Type B pancreatic cell (in vitro differentiated cells): ENCODE measurements at places on chromosomes 6 and 20.

- H3K36me3 ChIP-seq: peaks cover 11% of the 10 kb centered on the region
- peaks cover 2% of the 10 kb centered on the region for H3K4me1 ChIP-seq
- no peaks in the 10 kb centered on the region for H3K27me3 ChIP-seq
- H3K4me3 ChIP-seq: no peak overlapping the region
Measured at GRCh38 chr6:125853756-125854155, 63.0 kb downstream of the NCOA7 start.

- peak overlapping the region; percentile 40 for H3K27ac ChIP-seq
- peaks cover 7% of the 10 kb centered on the region for H3K4me1 ChIP-seq
- H3K27me3 ChIP-seq: peaks cover 16% of the 10 kb centered on the region
- H3K4me3 ChIP-seq: no peak overlapping the region
- DNase-seq: no peak
- no peaks in the 10 kb centered on the region for H3K36me3 ChIP-seq
Measured at GRCh38 chr6:11343963-11344723, 111.7 kb upstream of the NEDD9 start.

DNA sequence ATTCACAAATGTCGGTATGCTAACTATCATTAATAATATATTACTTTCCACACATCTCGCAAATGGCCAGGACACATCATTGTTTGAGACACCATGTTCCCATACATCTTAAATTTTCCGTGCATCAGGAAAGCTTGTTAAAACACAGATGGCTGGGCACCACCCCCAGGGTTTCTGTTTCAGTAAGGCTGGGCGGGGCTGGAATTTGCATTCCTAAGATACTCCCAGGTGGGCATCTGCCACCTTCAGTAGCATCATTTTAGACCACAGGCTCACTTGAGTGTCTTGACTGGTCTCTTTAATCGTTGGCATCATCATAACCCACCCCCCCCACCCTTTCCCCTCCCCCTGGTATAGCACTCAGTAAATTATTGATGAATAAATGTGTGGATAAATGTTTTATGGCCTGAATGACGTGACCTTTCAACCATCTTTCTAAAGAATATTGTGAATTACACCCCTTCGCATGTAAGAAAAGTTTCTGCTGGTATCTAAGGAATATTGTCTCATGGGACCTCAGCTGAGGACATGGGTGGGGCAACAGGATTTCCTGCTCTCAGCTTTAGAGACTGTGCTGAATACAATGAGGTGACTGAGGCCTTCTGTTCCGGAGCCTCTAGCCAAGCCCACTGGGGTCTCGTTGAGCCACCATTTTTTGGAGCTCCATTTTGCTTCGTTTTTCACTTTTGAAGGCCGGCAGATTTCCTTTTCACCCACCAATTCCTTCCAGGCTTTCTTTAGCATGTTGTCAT lies 124.1 kb upstream of the NEDD9 start:
- no peak for DNase-seq
- no peaks in the 10 kb centered on the region for H3K36me3 ChIP-seq
- H3K4me3 ChIP-seq: no peak overlapping the region
- H3K27ac ChIP-seq: peak overlapping the region; percentile 95
- H3K27me3 ChIP-seq: peaks cover 8% of the 10 kb centered on the region
- H3K4me1 ChIP-seq: peaks cover 22% of the 10 kb centered on the region

DNA sequence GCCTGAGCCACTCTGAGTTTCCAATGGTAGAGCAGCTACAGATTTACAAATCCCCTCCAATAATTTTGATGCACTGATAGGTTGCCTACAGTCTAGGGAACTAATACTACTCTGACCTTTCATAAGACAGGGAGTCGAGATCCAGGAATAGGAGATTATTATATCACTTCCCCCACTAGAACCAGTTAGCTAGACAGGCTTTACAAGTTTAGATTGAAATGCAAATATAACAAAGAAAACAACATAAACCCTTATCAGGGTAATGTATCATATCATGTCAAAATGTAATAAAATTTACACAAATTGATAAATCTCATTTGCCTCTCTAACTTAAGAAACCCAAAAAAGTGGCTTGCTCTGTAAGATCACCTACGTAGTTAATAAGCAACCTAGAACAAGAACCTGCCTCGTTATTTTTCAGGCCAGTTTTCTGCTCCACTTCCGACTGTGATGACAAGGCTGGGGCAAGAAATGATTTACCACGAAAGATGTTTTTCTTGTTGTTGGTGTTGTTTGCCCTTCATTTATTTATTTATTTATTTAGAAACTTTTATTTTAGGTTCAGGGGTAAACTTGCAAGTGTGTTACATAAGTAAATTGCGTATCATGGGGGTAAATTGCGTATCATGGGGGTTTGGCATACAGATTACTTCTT lies 504.2 kb upstream of the ID4 start:
- no peak overlapping the region for H3K27ac ChIP-seq
- DNase-seq: no peak
- H3K4me1 ChIP-seq: no peaks in the 10 kb centered on the region
- no peaks in the 10 kb centered on the region for H3K36me3 ChIP-seq
- no peak overlapping the region for H3K4me3 ChIP-seq

DNA sequence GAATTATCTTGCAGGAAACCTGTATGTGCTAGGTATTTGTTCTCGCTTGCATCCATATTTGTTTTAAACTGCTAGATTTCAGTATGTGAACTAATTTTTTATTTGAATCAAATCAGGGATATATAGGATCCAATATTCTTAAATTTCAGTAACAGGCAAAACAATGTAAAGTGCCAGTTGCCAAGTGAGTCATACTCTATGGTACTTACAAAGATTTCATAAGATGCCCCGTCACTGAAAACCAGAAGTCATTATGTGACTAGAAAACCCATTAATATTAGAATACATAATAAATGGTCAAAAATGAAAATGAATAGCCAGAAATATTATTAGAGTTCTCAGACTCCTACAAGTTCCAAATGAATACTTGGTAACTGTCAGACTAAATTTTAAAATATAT lies 481.2 kb downstream of the TFAP2A start:
- DNase-seq: no peak
- H3K36me3 ChIP-seq: no peaks in the 10 kb centered on the region
- no peak overlapping the region for H3K27ac ChIP-seq
- no peaks in the 10 kb centered on the region for H3K27me3 ChIP-seq
- H3K4me1 ChIP-seq: peaks cover 14% of the 10 kb centered on the region
- H3K4me3 ChIP-seq: no peak overlapping the region

GRCh38 chr20:37522260-37523011 lies 1.4 kb downstream of the NNAT start:
- H3K4me1 ChIP-seq: peaks cover 62% of the 10 kb centered on the region
- no peak overlapping the region for H3K27ac ChIP-seq
- peaks cover 38% of the 10 kb centered on the region for H3K36me3 ChIP-seq
- peak overlapping the region; percentile 64 for H3K4me3 ChIP-seq

DNA sequence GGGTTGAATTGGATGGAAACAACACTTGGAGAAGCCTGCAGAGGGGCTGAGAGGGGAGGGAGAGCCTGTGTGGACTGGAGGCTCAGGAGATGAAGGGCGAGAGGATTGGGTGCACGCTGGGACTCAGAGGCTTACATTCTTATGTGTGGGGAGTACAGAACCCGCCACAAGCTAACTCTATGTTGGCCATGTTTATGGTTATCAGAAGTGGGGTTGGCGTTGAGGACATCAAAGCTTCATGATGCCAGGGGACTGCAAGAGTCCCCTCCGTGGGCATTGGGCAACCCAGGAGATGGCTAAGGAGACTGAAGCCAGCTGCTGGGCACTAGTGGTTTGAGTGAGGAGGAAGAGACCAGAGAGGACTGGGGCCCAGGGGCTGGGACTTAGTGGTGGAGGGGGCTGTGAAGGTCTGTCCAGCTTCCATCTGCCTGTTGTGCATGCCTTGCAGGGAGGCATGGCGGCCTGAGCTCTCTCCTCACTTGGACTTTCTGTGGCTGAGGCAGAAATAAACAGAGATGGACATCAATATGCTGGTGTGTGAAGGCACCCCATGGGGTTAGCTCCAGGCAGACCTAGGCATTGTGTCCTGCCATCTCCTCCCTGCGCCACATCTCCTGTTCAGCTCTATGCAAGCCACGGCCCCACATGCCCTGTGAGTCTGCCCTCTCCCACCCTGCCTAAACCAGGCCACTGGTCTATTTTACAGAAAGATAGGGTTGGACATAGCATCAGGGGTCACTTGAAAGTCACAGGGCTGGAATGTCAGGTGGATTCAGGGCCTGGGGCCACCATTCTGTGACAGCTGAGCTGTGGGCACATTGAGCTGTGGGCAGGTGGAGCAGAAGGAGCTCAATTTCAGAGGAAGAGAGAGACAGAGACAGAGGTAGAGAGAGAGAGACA lies 61.6 kb downstream of the PHACTR3 start:
- no peak overlapping the region for H3K27ac ChIP-seq
- H3K4me3 ChIP-seq: no peak overlapping the region
- no peaks in the 10 kb centered on the region for H3K36me3 ChIP-seq
- H3K4me1 ChIP-seq: no peaks in the 10 kb centered on the region

GRCh38 chr6:147759093-147759492 lies 250.6 kb downstream of the SAMD5 start:
- H3K27ac ChIP-seq: no peak overlapping the region
- H3K4me3 ChIP-seq: no peak overlapping the region
- no peaks in the 10 kb centered on the region for H3K36me3 ChIP-seq
- no peaks in the 10 kb centered on the region for H3K27me3 ChIP-seq

DNA sequence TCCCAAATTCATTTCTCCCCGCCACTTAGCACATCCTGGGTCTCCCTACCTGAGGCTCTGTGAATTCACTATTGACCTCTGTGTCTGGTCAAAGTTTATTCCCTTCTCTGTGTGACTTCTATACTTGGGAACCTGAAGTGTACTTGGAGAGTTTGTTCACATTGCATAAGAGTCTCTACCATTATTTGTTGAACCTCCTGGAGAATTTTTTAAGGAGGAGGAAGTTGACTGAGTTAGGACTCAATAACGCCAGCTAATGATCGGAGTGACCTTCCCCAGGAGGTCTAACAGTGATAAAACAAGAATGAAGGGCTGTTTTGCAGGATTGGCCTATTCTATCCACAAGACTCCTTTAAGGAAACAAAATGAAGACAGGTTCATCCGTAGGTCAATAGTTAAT lies 23.6 kb downstream of the STMND1 start:
- no peaks in the 10 kb centered on the region for H3K36me3 ChIP-seq
- peak overlapping the region; percentile 56 for H3K27ac ChIP-seq
- H3K4me3 ChIP-seq: no peak overlapping the region

- H3K27me3 ChIP-seq: no peaks in the 10 kb centered on the region
- DNase-seq: no peak
- no peak overlapping the region for H3K27ac ChIP-seq
Measured at GRCh38 chr6:53306819-53307347, 41.9 kb downstream of the ELOVL5 start.

DNA sequence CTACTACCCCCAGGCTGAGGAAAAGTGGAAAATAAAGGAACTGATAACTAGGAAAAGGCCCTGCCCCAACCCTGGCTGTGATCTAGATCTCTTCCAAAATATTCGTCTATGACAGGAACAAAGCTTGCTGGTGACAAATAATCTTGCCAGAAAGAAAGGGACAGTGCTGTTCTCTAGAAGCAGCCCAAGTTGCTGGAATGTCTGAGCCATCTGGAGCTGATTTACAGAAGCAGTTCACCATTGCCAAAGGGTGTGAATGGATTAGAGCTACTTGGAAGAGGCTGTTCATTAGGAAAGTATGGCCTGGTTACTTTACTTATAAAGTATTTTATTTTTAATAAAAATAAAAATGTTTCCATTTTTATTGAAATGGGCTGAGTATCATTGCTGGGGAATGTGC lies 146.3 kb downstream of the EPM2A start:
- no peaks in the 10 kb centered on the region for H3K4me1 ChIP-seq
- no peak overlapping the region for H3K27ac ChIP-seq
- no peak for DNase-seq
- no peaks in the 10 kb centered on the region for H3K36me3 ChIP-seq
- H3K4me3 ChIP-seq: no peak overlapping the region
- H3K27me3 ChIP-seq: no peaks in the 10 kb centered on the region

GRCh38 chr6:111925296-111925695 lies 52.0 kb upstream of the FYN start:
- H3K4me1 ChIP-seq: peaks cover 18% of the 10 kb centered on the region
- no peak overlapping the region for H3K4me3 ChIP-seq
- no peaks in the 10 kb centered on the region for H3K27me3 ChIP-seq
- H3K27ac ChIP-seq: no peak overlapping the region

DNA sequence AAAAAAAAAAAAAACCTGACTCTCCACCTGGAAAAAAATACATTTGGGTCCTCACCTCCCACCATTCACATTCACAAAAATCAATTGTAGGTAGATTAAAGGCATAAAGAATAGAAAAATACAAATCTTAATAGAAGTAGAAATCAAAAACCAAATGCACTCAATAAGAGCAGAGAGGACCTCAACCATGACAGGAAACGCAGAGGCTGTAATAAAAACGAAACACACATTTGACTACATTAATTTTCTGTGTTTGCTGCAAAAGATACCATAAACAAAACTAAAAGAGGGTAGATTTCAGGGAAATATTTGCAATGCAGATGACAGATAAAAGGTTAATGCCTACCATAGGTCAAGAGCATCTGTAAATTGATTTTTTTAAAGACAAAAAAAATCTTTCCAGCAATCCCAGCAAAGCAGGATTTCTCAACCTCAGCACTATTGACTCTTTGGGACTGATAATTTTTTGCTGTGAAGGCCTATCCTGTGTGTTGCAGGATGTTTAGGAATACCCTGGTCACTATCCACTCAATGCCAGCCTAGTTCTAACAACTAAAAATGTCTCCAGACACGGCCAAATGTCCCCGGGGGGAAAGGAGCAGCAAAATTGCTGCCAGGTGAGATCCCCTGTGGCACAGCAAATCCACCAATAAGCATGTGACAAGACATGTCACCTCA lies 9.1 kb downstream of the ETV7 start:
- H3K4me1 ChIP-seq: peaks cover 7% of the 10 kb centered on the region
- no peak for DNase-seq
- no peak overlapping the region for H3K4me3 ChIP-seq
- H3K36me3 ChIP-seq: no peaks in the 10 kb centered on the region

- H3K4me3 ChIP-seq: peak overlapping the region; percentile 95
- no peaks in the 10 kb centered on the region for H3K27me3 ChIP-seq
- H3K27ac ChIP-seq: peak overlapping the region; percentile 5
Measured at GRCh38 chr20:25408890-25409289, 1.4 kb downstream of the GINS1 start.

DNA sequence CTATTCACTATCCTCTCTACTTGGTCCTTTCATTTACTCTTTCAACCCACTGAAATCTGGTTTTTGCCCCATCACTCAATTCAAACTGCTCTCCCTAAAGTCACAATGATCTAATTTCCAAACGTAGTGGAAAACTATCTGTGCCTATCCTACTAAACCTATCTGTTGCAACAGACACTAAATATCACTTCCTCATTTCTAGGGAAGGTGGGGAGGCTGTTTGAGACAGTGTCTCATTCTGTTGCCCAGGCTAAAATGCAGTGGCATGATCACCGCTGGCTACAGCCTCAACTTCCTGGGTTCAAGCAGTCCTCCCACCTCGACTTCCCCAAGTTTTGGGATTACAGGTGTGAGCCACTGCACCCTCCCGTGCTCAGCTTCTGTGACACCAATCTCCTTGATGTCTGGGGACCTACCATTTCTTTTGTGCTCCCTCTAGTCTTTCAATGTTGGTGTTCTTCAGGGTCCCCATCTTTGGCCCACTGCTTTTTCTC lies 8.8 kb downstream of the RANBP9 start:
- no peak overlapping the region for H3K4me3 ChIP-seq
- peaks cover 11% of the 10 kb centered on the region for H3K4me1 ChIP-seq
- DNase-seq: no peak
- H3K27ac ChIP-seq: no peak overlapping the region
